ENCODE measurements at places on chromosomes 11 and 22.

- no peak for DNase-seq
Measured at GRCh38 chr11:119320240-119320775, 3.4 kb upstream of the MCAM start.

- DNase-seq: no peak
Measured at GRCh38 chr11:14380947-14381561, 22.1 kb upstream of the RRAS2 start.

DNA sequence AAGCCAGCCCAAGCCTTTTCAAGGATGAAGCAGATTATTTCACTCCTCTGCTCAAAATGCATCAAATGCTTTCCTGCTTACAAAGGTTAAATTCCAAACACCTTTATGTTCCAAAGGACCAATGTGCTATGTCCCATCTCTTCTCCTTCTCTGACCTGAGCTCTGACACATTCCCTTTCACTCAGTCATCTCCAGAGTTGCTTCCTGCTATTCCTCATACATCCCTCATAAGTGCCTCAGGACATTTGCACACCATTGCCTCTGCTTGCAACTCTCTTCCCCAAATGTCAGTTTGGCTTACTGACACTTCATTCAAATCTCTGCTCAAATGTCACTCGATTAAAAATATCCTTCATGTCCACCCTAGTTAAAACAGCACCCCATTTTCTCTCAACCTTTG, 53.3 kb upstream of the BMAL1 start:
- no peak for DNase-seq

DNA sequence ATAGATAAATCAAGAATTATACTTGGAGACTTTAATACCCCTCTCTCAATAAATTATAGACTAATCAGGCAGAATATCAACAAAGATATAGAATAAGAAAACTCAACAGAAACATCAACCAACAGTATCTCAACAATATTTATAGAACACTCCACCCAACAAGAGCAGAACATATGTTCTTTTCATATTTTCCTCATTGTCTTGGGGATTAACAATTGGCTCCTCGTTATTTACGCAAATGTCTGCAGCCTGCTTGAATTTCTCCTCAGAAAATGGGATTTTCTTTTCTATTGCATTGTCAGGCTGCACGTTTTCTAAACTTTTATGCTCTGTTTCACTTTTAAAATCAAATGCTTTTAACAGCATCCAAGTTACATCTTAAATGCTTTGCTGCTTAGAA, 37.0 kb upstream of the FBLN1 start:
- no peak for DNase-seq

DNA sequence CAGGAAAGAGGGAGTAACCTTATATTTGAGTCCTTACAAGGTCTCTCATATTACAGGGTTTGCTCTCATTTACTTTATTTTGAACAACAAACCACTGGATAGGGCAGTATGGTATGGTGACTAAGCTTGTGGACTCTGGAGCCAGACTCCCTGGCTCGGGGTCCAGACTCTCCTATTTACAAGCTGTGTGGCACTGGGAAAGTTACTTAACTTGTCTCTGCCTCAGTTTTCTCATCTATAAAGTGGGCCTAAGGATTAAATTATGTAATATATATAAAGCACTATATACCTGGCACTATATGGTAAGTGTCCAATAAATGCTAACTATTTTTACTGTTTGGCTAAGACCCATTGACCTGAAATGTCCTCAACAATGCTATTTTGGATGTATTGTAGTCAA, 1.7 kb upstream of the DCHS1 start:
- DNase-seq: no peak

- no peak for DNase-seq
Measured at GRCh38 chr11:105447936-105448702, 161.8 kb upstream of the GRIA4 start.

GRCh38 chr11:134561331-134561720, 149.3 kb upstream of the B3GAT1 start:
- no peak for DNase-seq

- DNase-seq: peak; percentile 41
Measured at GRCh38 chr11:28146123-28146751, 38.0 kb downstream of the METTL15 start.

DNA sequence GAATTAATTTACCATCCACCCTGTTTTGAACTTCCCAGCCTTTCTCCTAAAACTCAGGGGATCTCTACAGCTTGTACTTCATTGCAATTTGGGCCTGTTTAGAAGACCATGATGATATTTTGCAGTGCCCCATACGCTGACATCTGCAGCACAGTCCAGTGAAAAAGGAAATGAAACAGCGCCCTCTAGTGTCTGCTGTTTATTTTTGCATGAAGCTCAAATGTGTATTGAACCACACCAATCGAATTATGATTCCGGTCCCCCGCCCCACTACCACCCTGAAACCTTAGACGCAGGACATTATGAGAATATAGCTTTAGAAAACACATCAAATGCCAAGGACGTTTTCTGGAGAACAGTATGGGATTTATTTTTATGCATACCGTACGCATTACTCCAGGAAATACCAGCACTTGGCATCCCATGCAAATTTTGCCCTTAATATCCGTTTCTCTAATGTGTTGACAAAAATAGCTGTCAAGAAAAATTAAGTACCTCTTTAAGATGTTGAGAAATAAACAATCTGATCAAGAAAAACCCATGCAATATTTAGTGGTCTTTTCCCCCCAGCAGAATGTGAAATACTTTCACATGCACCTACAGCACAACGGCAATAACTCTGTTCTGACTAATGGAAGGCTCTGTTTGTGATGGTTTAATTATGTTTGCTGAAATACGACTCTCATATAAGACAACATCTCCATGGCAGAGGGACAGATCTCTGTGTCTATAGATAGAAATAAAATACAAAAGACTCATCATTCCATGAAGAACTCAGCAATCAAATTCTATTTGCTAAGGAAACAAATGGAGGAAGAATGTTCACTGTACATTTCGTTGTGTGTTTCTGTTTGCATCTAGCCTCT, 93.9 kb downstream of the TECTA start:
- peak; percentile 24 for DNase-seq
